ENCODE measurements at places on chromosomes 1 and 21.

DNA sequence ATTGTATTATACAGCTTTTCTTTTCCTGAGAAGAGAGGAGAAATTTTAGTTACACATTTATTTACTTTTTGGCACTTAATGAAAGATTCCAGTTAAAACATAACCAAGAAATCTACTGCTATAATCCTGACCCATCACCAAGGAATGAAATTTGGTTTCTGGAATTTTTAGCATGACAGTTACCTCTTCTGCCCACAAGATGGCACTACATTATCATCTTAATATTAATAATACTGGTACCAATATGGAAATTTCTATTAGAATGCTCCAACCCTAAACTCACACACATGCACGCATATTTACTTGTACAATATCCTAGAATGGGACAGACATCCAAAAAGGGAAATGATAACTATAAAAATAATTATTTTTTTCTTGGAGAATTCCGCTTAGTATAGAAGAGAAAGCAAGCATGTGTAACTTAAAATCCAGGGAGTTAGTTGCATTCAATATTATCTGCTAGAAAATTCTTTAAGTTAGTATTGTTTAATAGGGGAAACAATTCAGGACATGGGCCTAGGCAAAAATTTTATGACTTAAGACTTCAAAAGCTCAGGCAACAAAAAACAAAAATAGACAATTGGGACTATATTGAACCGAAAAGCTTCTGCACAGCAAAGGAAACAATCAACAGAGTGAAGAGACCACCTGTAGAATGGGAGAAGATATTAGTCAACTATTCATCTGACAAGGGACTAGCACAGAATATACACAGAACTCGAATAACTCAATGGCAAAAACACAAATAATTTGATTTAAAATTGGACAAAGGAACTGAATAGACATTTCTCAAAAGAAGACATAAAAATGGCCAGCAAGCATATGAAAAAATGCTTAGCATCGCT, 37.4 kb downstream of the MAP3K21 start:
- DNase-seq, result no peak

DNA sequence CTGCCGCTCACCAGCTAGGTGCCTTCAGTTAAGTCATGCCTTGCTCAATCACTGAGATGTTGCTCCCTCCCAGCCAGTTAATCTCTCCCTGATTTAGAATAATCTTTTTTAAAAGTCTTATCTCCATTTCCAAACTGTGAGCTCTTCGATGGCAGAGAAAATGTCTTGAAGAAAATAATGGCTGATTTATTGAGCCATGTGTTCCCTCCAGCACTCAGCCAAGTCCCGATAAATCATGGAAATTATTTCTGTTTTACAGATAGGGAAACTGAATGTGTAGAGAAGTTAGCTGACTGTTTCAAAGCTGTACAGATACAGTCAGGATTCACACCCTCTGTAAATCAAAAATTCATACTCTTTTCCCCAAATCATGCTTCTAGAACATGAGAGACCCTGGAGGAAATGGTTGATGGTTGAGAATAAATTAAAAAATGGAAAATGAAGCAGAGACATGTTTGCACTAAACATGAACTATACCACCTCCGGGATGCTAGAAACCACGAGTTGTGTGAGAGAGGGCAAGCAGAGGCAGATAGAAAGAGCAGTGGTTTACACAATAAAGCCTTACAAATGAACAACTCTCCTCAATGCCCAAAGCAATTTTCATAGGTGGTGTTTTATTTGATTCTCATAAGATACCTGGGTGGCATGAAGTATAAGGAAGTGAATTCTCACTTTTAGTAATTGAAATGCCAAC, 376.4 kb downstream of the PLPP3 start:
- DNase-seq, result no peak

- DNase-seq, result no peak
Measured at GRCh38 chr1:157113106-157113505, 13.5 kb upstream of the ETV3L start.

GRCh38 chr1:107138767-107139445, 1.9 kb upstream of the NTNG1 start:
- DNase-seq, result no peak

GRCh38 chr1:53345996-53346813, 18.3 kb upstream of the LRP8 start:
- no peak for DNase-seq

DNA sequence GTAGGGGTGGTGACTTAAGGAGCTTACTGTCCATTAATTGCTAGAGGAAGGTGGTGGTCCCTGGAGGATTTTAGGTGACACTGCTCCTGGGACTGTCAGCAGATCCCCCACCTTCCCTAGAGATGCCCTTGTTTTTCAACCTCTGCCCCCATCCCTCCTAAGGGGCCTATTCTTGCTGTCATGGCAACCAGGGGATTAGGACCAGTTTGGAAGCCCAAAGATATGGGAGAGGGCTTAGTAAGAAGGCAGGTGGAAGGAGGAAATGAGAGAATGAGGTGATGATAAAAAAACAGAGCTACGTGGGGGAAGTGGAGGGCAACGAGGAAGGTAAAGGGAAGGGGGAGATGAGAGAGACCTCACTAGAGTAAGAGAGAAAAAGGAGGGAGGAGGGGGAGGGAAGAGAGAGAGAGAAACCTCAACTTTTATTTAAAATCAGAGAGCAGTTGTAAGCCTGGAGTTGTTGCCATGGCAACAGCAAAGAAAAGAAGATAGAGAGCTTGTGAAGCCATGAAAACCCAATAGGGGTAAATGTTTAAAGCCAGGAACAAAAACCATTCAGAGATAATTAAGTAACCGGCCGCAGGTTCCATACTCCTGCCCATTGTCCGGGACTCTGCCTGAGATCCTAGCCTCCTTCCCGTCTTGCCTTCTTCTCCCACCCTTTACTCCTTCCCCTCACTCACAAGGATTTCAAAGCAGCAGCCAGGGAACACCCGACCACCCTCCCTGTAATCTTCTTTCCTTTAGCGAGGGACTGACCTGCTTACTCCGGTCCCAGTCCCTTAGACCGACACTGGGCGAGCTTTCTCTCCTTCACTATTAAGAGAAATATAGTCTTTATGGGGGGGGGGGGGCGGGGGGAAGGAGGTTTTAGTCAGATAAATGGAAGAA, 20.6 kb downstream of the KIRREL1 start:
- DNase-seq, result no peak

GRCh38 chr1:227255086-227255732, 63.1 kb downstream of the CDC42BPA start:
- DNase-seq, result no peak

DNA sequence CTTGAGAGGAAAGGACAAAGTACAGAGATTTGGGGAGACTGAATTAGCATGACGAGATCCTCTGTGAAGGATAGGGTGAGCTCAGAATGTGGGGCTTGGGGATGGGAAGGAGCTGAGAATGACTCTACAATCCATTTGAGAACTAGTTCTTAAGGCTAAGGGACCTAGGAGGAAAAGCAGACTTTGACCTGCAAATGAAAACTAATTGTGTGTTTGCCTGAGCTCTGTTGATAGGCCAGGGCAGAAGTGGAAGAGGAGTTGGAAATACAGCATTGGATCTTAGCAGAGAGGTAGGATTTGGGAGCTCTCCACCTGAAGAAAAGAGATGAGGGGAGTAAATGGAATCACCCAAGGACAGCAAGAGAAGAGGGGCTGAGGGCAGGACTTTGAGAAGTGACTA, 2.1 kb upstream of the RGS8 start:
- DNase-seq, result no peak

- no peak for DNase-seq
Measured at GRCh38 chr1:184482136-184482535, 95.3 kb downstream of the C1orf21 start.

DNA sequence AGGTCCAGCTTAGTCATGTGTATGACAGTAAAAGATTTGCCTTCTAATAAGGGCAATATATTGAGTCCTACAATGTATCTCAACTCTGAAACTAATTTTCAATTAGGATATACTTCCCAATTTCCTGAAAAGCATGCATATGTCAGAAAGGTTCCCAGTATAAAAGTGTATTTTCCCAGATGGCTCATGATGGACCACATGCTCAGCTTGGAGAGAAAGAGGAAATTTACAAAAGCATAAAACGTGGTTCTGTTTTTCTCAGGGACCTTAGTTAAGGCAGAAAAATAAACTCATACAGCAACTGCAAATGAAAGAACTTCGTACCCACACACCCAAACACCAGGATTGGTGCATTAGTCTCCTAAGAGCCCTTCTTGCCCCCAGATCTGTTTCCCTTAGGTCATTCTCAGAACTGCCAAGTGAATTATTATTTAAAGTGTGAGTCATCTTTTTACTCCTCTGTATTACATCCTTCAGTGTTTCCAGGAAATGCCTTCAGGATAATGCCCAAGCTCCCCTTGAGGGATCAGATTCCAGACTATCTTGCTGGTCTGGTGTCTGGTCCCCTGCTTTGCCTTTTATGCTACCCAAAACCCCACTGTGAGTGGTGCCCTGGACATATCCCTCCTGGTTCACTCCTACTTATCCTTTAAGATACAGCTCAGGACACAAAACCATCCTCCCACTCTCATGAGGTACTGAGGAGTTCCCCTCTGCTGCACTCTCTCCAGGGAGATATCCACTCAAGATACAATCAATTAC, 57.4 kb downstream of the SSX2IP start:
- DNase-seq, result no peak

GRCh38 chr1:14954210-14954609, 199.3 kb upstream of the TMEM51 start:
- DNase-seq, result no peak

DNA sequence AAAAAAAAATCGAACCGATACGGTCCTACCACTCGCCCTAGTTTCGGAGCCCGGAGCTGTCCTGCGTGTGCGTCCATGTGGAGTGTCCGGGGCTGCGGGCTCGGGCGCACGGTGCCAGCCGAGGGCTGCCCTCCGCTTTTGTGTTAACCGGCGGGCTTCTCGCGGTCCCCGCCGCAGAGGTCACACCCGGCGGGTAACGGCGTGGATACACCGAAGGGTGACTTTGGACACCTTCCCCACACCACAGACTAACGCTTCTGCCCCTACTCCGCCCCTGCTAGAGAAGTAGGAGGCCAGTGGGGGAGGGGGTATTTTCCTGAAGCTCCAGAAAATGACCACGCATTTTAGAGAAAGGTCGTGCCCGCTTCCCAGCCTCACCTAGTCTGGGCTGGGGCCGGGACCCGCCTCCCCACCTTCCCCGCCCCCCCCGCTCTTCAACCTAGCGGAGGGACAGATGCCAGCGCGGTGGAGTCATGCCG, 609 bp upstream of the ATF3 start:
- no peak for DNase-seq

GRCh38 chr1:16986962-16987361, 6.5 kb upstream of the MFAP2 start:
- DNase-seq, result no peak

GRCh38 chr1:220767312-220768125, 19.2 kb upstream of the MTARC1 start:
- no peak for DNase-seq

All from bone marrow (tissue), 2 donors.